ENCODE measurements at places on chromosomes 7 and 10.

DNA sequence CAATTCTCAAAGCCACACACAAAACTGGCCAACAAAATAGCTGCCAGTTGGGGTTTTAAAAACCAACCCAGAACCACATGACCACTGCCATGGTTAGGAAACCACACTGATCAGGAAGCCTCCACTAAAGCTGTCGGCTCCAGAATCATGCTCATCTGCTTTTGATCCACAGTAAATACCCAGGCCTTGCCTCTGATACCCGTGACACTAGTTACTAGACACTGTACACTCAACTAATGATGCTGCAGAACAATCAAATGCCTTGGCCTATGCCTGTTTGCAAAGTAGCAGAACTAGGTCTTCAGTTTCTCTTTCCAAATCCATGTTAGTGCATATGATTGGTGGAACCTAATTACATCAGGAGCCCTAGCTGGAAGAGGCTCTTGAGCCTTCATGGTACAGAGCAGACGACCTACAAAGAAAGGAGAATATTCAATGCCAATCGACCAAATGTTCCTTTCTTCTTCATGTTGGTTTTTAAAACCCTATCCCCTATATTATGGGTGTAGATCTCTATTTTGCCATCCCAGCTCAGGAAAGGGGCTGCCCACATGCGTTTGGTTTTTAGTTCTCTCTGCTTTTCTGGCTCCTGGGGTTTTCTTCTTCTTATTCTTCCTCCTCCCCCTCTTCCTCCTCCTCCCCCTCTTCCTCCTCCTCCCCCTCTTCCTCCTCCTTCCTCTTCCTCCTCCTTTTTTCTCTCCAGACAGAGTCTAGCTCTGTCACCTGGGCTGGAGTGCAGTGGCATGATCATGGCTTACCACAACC lies 76.6 kb downstream of the CNNM2 start:
- DNase-seq: no peak

- DNase-seq: no peak
These were observed 108.8 kb upstream of the PCLO start for GRCh38 chr7:83271212-83272099.

DNA sequence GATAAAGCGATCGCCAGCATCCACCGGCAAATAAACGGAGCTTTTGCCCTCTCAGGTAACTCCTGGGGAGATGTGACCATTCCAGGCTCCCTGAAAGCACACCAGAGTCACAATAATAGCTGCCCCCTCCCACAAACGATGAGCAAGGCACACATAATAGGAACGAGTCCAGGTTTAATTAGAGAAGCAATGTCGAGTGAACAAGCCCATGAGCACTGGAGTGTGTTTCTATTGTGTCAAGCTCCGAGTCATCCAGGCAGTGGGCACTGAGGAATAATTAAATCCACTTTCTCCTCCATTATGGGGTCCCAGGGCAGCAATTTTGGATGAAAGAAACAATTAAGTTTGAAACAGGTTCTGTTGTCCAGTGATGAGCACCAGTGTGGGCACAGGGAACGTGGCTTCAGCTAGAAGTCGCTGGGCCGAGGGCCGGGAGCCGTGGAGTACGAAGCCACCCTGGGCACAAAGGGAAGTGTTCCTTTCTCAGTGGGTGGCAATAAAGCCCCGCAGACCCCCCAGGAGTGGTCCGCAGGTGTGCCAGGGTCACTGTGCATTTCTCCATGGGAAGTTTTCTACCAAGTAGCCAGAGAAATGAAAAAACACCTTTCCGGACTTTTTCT lies 12.0 kb downstream of the PNLIPRP2 start:
- DNase-seq: no peak

DNA sequence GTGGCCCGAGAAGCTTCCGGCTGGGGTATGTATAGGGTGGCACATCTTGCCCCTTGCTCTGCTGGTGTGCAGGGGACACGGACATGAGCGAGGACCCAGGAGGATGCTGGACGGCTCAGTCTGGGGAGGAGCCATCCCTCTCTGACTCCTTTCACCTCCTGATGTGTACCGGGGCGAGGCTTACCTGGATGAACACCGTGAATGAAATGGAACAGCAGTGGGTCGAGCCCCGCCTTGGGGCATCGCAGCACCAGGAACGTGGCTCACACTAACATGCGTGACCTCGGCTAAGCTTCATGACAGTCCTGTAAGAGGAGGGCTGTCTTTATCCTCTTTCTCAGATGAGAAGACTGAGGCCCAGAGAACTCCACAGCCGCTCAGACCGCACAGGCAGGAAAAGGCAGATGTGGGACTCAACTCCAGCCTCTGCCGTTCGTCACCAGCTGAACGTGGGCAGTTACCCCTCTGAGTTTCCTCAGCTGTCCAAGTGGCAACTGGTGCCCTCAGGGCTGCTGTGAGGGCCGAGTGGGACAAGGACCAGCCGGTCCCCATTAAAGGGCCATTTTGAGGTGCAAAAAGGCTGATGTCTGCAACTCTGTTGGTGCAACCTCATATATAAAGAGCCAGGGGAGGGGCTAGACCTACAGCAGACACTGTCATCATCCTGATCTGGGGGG lies 54.5 kb downstream of the INSIG1 start:
- DNase-seq: no peak

DNA sequence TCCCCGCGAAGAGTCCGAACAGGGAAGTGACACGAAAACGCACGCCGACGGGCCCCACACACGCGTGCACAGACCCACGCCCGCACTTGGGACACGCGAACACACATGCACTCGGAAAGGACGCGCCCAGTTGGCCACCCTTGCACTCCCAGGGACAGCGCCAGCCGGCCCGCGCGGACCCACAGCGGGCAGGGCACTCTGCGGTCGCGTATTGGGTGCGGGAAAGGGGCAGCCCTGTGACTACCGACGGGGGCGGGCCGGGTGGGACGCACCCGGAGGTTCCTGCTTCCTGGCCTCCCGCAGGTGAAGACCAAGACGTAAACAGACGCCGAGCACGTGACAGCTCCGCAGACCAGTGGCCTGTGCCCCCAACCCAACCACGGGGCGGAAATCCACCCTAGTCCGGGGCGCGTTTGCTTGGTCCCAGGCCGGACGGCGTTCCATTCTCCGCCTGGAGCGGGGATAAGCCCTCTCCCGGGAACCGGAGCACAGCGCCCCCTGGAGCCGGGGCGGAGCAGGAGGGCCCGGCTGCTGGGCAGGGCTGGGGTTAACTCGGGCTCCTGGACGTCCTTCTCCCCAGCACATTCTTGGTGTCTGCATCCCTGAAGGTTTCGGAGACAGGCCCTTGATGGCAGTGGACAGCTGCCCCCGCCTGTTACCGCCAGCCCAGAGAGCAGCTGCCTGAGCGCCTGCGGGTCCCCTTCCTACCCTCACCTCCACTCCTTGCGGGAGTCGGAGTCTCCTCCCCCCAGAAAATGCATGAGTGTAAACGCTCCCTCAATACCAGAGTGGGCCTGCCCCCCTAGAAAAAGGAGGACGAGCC lies 2.0 kb upstream of the LZTS2 start:
- DNase-seq: peak; percentile 69

DNA sequence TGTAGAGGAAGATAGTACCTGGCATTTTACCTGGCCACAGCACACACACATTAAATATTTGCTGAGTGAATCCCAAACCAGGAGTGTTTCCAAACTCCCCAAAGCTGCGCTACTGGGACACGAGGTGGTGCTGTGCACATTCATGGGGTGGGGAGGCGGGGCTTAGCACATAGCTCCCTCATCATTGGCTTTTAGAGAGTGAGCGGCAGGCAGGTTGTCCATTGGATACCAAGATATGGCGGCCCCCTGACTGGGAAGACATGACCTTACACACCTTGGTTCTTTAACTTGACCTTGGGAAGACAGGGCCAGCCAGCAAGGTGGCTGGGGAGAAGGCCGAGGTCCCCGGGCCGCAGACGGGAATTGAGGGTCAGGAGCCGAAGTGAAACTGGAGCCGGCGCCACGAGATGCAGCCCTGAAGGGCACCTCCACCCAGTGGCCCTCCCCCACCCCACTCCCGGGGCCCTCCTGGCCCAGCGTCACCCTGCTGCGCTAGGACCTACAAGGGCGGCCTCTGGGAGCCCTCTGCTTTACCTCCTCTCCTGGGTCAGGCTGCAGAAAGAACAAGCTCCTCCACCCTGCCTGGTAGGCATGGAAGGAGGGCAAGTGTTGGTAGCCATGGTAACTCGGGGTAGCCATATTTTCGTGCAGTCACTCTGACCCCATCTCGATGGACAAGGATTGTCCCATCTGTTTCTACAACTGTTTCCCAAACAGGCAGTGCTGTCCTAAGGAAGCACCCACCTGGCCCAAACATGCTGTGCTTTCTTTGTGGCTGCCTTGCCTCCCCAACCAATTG lies 24.0 kb downstream of the TMEM176A start:
- no peak for DNase-seq

GRCh38 chr10:3034616-3035015 lies 32.7 kb upstream of the PFKP start:
- DNase-seq: no peak

GRCh38 chr7:126203185-126203584 lies 1049.6 kb downstream of the GRM8 start:
- no peak for DNase-seq

DNA sequence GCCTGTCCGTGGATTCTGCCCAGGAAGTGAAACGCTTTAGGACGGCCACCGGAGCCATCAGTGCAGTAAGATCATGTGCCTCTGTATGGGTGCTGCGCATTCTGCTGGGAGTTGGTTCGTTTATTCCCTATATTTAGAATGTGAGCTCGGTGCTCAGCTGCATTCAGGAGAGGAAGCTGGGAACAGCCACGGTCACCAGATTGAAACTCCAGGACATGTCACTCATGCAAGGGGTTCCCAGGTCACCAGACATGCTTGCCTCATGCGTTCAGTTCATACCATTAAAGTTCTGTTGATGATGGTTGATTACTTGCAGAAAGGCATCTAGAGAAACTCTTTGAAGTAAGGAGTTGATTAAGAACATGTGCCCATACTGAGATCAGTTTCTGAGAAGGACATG lies 78.1 kb downstream of the TRRAP start:
- DNase-seq: no peak

DNA sequence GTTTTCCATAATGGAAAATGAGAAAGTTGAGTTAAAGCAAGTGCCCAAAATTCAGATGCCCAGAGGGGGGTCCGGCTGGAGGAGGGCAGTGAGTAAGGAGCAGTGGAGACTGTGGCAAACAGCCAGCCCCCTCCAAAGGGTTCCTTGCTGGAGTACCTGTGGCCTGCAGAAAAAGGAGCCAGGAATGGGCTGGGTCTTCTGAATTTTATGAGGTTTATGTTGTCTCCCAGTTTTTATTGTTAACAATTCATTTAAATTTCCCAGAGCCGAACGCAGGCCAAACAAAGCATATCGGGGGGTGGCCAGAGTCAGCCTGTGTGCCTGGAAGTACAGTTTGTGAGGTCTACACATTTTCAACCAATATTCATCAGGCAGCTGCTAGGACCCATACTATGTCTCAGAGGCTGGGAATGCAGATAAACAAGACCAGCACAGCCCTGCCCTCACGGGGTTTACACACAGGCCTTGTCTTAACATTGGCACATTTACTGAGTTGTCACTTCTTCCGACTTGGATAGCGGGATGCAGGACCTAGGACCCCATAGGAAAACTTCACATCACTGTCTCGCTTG lies 12.9 kb upstream of the CSGALNACT2 start:
- no peak for DNase-seq

DNA sequence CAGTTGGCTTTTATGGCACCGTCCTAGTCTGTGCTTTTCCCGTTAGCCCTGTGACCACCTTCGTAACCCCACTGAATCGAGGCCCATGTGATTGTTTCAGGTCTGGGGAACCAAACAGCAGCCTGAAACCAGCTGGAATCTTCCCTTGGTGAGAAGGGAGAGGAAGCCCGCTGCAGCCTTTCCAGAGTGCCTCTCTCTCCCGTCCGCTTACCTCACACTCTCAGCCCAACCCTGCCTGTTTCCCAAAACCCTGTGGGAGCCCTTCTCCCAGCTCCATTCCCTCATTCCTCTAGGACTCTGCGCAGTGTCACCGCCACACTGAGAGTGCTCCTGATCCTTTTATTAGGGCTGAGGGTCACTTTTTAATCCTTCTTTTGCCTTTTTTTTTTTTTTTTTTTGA lies 139.6 kb downstream of the WDR37 start:
- DNase-seq: no peak

- DNase-seq: no peak
These were observed 76.6 kb downstream of the DNAJC1 start for GRCh38 chr10:21926949-21927348.

All from activated CD4-positive, alpha-beta T cell treated with anti-CD3 and anti-CD28 coated beads for 4 hours (primary cell).